ENCODE measurements at places on chromosomes 6 and 20.

- no peak for DNase-seq
Observed at GRCh38 chr6:6191909-6192308, 128.6 kb downstream of the F13A1 start.

DNA sequence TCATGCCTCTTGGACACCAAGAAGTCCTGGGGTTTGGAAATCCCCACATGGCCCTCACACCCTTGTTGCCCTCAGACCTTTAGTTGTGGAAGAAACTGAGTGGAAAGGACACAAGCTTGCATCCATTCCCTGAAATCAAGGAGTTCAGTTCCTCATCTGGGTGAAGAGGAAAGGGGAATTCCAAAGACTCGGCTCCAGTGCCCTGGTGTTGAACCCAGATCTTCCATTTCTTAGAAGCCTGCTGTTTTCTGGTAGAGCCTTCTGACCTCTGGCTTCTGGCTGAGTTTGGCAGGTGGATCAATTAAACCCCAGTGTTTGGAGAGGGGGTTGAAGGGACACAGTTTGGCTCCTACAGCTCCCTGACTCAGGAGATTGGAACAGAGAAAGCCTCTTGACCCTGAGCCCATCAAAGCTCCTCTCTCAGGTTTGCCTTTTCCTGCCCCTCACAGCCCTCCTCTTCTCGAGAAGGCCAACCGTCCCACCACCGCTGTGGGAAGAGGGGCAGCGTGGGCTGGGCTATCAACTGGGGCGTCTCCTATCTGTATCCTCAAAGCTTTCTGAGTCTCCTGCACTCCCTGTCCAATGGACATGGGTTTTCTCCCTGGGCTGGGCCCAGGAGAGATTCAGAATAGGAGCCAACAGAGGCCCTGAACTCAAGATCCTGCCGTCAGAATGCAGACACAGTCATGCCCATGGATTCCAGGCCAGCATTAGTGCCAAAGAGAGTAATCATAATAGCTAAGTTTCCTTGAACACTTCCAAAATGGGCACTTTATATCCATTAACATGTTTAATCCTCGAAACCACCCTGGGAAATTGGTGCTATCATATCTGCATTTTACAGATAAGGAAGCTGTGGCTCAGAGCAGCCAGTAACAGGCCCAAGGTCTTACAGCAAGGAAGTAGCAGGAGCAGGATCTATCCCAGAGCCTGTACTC is 146.2 kb downstream of the VEGFA start:
- no peak for DNase-seq

- DNase-seq = no peak
Observed at GRCh38 chr6:39850736-39851297, 58.6 kb downstream of the DAAM2 start.

DNA sequence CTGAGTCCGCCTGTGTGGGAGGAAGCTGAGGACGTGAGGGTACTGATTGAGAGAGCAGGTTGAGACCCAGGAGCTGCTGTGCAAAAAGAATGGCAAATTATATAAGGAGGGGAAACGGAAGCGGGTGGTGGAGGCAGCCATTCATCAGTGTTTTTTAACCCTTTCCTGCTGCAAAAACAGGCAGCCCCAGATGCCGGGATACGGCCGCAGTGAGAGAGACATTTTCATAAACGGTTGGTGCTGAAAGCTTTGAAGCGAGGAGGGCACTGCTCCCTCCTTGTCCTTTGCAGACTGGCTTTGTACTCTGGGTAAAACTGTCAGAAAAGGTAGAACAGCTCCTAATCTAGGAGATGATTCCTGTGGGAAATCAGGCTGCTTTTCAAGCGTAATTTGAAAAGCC is 56.4 kb downstream of the TTI1 start:
- no peak for DNase-seq

Data from anterior cingulate cortex (tissue), 58 donors.